Heart right ventricle (tissue), 16 donors: ENCODE measurements at places on chromosomes 2 and 18. TPM values are rescaled to one million over a fixed set of nuclear protein-coding genes. Genes with fewer than 3 reads are reported as not detected.

Gene APOB
- total RNA-seq, result 45.4 TPM

Gene TYMS
- total RNA-seq, result 5.1 TPM

Gene NT5DC4
- total RNA-seq, result not detected

Gene IL1RL2
- 0.92 TPM for total RNA-seq

Gene SERPINB13
- total RNA-seq, result not detected

Gene IL1RL1
- 0.99 TPM for total RNA-seq

Gene ABCB11
- total RNA-seq, result not detected

Gene CXCR4
- total RNA-seq, result 5.6 TPM

Gene SLC4A5
- total RNA-seq, result 4.6 TPM
